ENCODE measurements at places on chromosomes 2 and 18. TPM values are rescaled to one million over a fixed set of nuclear protein-coding genes. Genes with fewer than 3 reads are reported as not detected.

DNA sequence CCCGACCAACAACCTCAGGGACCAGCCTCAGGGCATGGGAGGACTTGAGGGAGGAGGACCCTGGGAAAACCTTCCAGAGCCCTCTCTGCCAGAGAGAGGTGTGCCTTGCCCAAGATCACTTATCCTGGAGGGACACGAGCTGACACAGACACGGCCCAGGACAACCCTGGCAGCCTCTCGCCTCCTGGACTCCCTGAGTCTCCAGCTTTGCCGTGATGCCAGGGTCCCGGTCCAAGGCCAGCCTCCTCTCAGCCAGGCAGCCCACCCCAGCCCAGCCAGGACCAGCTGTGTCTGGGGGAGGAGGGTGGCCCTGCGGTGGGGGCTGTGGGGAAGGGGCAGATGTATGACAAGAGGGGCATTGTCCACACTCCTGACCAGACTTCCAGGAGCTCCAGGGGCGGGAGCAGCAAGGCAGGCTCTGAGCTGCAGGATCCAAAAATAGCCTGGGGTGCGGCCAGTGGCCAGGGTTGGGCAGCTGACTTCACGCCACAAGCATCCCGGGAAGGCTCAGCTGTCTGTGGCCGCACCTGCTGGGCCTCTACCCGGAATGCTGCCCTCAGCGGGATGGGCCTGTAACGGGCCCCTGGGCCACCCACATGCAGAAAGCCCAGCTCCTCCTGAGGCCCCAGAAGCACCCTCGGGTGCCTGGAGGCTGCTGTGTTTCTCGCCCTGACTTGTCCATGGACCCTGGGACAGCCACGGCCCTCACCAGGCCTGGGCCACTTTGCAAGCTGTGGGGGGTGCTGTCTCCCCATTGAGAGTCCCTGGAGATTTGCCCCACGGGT lies 65.5 kb upstream of the GPC1 start:
- no peak for DNase-seq

DNA sequence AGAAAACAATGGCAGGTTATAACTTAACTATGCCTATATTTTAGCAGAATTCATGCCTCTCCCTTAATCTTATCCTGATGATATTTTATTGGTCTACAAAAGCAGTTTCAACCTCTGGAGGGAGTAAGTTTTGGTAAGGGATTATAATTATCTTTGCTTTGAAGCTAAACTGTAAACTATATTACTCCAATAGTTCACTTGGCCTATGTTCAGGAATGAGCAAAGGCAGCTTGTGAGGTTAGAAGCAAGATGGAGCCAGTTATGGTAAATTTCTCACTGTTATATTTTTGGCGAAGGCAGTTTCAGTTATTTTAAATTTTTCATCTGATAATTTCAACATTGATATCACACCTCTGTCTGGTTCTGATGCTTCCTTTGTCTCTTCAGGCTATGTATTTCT lies 192.5 kb upstream of the RGPD4 start:
- DNase-seq = no peak

The B4GALT6 gene
- 4.0 TPM for total RNA-seq

The LMAN1 gene
- total RNA-seq = 134 TPM

The ALK gene
- not detected for total RNA-seq

DNA sequence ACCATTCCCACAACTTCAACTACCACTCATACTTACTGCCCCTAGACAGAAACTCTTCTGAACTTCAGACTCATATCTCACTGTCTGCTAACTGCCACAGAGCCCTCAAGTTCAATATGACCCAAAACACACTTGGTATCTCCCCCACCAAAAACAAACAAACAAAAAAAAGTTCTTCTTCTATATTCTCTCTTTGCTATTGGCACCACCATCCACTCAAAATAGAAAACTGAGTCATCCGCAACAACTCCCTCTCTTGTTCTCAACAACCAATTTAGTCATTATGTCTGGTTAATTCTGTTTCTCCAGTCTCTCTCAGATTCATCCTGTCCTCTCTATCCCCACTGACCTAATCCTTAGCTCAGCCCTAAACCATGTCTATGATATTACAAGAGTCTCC lies 7.2 kb upstream of the DCTN1 start:
- DNase-seq = no peak

GRCh38 chr2:173191601-173192000 lies 116.0 kb downstream of the MAP3K20 start:
- no peak for DNase-seq

DNA sequence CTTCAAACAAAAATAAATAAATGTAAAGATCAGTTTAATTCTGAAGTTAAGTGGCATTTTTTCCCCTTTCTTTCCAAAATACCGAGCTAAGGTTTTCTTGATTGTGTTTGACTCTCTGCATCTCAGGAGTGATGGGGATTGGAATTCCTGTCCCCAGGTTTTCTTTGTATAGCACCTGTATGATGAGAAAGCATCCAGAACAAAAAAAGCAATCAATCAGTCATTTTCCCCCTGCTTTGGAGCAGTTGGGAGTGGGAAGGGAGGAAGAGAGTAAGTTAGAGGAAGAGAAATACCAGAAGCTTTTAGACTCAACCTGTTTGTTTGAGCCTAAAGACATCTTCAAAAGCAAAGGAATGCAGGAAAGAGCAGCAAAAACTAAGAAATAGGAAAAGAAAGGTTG lies 88.5 kb downstream of the RIF1 start:
- no peak for DNase-seq

GRCh38 chr2:203498161-203498560 lies 36.9 kb downstream of the RAPH1 start:
- DNase-seq = no peak

The LCT gene
- 0.16 TPM for total RNA-seq

DNA sequence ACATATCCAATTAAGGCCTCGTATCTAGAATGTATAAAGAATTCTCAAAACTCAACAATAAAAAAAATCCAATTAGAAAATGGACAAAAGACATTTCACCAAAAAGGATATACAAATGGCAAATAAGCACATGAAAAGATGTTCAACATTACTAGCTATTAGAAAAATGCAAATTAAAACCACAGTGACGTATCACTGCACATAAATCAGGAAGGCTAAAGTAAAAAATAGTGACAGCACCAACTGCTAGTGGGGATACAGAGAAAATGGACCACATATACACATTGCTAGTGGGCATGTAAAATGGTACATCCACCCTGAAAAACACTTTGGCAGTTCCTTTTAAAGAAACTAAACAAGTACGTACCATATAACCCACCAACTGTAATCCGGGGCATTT lies 59.7 kb downstream of the SMAD4 start:
- no peak for DNase-seq

The GPAT2 gene
- total RNA-seq = 8.4 TPM

The EHD3 gene
- total RNA-seq = 1.4 TPM

Measured in activated CD4-positive, alpha-beta T cell treated with anti-CD3 and anti-CD28 coated beads for 36 hours (primary cell).